ENCODE measurements at places on chromosomes 6 and 20.

DNA sequence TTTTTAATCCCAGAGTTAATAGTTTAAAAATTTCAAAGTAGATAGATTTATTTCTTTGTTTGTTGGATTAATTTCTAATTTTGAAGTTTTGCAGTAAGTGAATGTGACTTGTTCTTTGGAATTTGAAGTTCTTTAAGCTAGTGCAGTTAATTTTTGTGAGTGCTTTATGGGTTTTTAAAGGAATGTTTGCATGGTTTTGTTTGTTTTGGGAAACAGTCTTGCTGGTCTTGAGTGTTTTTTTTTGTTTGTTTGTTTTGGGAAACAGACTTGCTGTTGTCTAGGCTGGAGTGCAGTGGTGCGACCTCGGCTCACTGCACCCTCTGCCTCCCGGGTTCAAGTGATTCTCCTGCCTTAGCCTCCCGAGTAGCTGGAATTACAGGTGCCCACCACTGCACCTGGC, 9.5 kb downstream of the PANK2 start:
- no peak for DNase-seq

GRCh38 chr20:62428002-62428372, 648 bp upstream of the RBBP8NL start:
- no peak for DNase-seq

- DNase-seq: no peak
These were observed 598.9 kb downstream of the RFPL4B start for GRCh38 chr6:112946051-112946450.

GRCh38 chr6:150915131-150915879, 49.8 kb downstream of the MTHFD1L start:
- DNase-seq: no peak

- no peak for DNase-seq
These were observed 63.7 kb upstream of the CTNNBL1 start for GRCh38 chr20:37630166-37630565.

DNA sequence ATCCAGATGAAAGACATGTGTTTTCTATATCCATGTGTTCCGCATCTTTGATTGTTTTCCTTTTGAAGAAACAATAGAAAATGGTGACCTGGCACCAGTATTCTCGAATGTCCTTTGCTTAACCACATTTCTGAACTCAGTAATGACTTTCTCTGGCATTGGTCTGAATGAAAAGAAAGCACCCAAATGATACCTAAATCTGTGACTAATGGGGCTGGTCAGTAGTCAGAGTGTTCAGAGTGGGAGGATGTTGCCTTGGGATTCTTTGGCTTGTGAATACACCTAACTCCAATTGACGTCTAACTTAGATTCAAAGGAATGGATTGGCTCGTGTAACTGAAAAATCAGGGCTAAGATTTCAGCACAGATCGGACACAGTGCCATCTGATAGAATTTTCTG, 27.1 kb downstream of the PARD6B start:
- DNase-seq: no peak

Data from effector CD4-positive, alpha-beta T cell (primary cell).